ENCODE measurements at places on chromosomes 16 and 17.

GRCh38 chr16:52819405-52819804, 233.3 kb downstream of the CHD9NB start:
- H3K4me1 ChIP-seq = no peaks in the 10 kb centered on the region
- no peak overlapping the region for H3K4me3 ChIP-seq
- H3K27ac ChIP-seq = no peak overlapping the region
- H3K36me3 ChIP-seq = no peaks in the 10 kb centered on the region
- DNase-seq = no peak

DNA sequence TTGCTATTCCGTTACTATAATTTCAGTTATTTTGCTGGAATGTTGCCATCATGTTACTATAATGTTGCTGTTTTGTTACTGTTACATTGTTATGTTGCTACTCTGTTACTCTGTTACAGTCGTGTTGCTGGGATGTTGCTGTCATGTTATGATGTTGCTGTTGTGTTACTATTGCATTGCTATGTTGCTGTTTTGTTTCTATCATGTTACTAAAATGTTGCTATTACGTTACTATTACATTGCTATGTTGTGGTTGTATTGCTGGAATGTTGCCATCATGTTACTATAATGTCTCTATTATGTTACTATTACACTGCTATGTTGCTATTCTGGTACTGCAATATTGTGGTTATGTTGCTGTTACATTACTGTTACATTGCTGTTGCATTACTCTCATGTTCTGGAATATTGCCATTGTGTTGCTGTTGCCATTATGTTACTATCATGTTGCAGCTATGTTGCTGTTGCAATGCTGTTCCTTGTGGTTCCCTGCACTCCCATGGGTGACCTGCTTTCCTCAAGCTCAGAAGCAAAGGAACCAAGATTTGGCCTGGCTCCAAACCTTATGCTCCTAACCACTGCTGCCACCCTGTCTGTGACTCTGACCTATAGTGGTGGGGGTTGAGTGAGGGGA, 64.4 kb downstream of the ABCC6 start:
- no peak for DNase-seq
- H3K4me3 ChIP-seq = no peak overlapping the region
- no peak overlapping the region for H3K27ac ChIP-seq
- no peaks in the 10 kb centered on the region for H3K27me3 ChIP-seq

- no peak overlapping the region for H3K27ac ChIP-seq
- no peak for DNase-seq
- no peaks in the 10 kb centered on the region for H3K4me1 ChIP-seq
These were observed 22.7 kb downstream of the BCO1 start for GRCh38 chr16:81261049-81261648.

GRCh38 chr16:54911079-54911478, 19.6 kb upstream of the IRX5 start:
- H3K4me3 ChIP-seq = no peak overlapping the region
- no peak overlapping the region for H3K27ac ChIP-seq
- no peak for DNase-seq
- no peaks in the 10 kb centered on the region for H3K36me3 ChIP-seq
- no peaks in the 10 kb centered on the region for H3K4me1 ChIP-seq

GRCh38 chr17:39026980-39027451, 59.8 kb upstream of the FBXO47 start:
- H3K27ac ChIP-seq = no peak overlapping the region
- peak; percentile 12 for DNase-seq
- peak overlapping the region; percentile 7 for H3K4me3 ChIP-seq
- peaks cover 10% of the 10 kb centered on the region for H3K4me1 ChIP-seq
- H3K36me3 ChIP-seq = no peaks in the 10 kb centered on the region

DNA sequence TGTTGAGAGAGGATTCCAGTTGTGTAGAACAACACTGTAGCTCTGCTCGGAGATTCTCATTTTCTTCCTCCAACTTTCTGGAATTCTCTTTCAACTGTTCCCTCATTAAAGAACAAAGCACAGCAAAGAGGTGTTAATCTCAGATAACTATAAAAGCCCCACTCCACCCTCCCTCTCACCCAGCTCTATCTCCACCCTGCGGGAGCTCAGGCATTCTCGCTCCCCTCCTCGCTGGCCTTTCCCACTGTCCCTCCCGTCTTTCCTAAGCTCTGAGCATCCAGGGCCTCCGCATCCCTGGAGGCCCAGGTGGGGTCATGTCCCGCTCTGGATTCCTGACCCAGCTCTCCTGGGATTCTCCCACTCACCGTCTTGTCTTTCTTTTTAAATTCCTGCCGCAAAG, 35.1 kb downstream of the DHX38 start:
- H3K36me3 ChIP-seq = no peaks in the 10 kb centered on the region
- no peak overlapping the region for H3K27ac ChIP-seq
- peaks cover 8% of the 10 kb centered on the region for H3K4me1 ChIP-seq

- no peaks in the 10 kb centered on the region for H3K4me1 ChIP-seq
- H3K27me3 ChIP-seq = peaks cover 3% of the 10 kb centered on the region
- DNase-seq = no peak
- no peak overlapping the region for H3K4me3 ChIP-seq
- H3K27ac ChIP-seq = no peak overlapping the region
These were observed 137.1 kb downstream of the CYB561 start for GRCh38 chr17:63309021-63309420.

- peaks cover 94% of the 10 kb centered on the region for H3K4me1 ChIP-seq
- H3K4me3 ChIP-seq = no peak overlapping the region
- H3K36me3 ChIP-seq = peaks cover 2% of the 10 kb centered on the region
- no peak for DNase-seq
These were observed 107.0 kb downstream of the ANKRD11 start for GRCh38 chr16:89383095-89384003.

GRCh38 chr17:81417049-81417878, 22.0 kb downstream of the BAHCC1 start:
- H3K4me3 ChIP-seq = no peak overlapping the region
- no peaks in the 10 kb centered on the region for H3K36me3 ChIP-seq
- H3K27ac ChIP-seq = no peak overlapping the region
- H3K27me3 ChIP-seq = peaks cover 84% of the 10 kb centered on the region
- no peak for DNase-seq
- H3K4me1 ChIP-seq = peaks cover 25% of the 10 kb centered on the region

- no peaks in the 10 kb centered on the region for H3K4me1 ChIP-seq
- H3K36me3 ChIP-seq = no peaks in the 10 kb centered on the region
- H3K27ac ChIP-seq = no peak overlapping the region
- H3K4me3 ChIP-seq = no peak overlapping the region
- no peak for DNase-seq
These were observed 112.5 kb upstream of the HLF start for GRCh38 chr17:55152236-55152635.

GRCh38 chr16:81371106-81371505, 56.3 kb downstream of the GAN start:
- no peaks in the 10 kb centered on the region for H3K27me3 ChIP-seq
- peaks cover 30% of the 10 kb centered on the region for H3K36me3 ChIP-seq
- no peak for DNase-seq
- no peak overlapping the region for H3K4me3 ChIP-seq
- H3K27ac ChIP-seq = no peak overlapping the region

DNA sequence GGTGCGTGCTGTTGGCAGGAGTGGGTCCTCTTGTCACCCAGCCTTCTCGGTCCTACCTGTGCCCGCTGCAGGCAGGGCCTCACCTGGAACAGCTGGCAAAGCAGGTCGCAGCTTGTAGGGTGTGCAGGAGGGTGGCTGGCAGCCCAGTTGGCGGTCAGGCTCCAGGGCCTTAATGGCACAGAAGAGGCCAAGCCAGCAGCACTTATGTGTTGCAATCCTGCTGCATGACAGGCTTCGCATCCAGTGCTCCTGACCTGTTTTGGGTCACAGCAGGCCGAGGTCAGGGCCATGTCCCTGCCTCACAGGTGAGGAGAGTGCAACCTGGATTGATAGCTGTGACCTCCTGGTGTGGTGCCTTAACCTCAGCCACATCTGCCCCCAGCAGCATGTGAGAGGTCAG, 31.9 kb downstream of the ZC3H18 start:
- H3K36me3 ChIP-seq = peaks cover 33% of the 10 kb centered on the region
- H3K27me3 ChIP-seq = no peaks in the 10 kb centered on the region
- no peak overlapping the region for H3K4me3 ChIP-seq
- no peaks in the 10 kb centered on the region for H3K4me1 ChIP-seq
- H3K27ac ChIP-seq = no peak overlapping the region

DNA sequence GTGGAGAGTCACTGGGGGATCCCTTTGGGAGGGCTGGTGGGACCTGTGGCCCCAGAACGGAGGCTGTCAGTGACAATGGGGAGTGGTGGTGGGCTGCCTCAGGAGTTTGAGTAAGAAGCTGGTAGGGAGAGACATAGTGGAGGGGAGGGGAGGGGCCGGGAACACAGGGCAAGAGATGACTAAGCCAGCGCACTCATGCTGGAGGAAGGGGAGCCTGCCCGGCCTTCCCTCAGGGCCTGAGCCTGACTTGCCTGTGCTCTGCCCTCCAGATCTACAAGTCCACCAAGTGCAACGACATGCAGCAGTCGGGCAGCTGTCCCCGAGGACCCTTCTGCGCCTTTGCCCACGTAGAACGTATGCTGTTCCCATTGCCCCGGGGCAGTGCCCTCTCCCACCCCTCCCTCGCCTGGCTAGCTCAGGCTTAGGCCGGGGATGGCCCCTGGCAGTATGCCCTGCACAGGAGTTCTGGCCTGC, 29.3 kb downstream of the UNC13D start:
- H3K27ac ChIP-seq = no peak overlapping the region
- DNase-seq = no peak
- H3K36me3 ChIP-seq = peaks cover 85% of the 10 kb centered on the region
- H3K4me1 ChIP-seq = no peaks in the 10 kb centered on the region
- H3K27me3 ChIP-seq = no peaks in the 10 kb centered on the region

DNA sequence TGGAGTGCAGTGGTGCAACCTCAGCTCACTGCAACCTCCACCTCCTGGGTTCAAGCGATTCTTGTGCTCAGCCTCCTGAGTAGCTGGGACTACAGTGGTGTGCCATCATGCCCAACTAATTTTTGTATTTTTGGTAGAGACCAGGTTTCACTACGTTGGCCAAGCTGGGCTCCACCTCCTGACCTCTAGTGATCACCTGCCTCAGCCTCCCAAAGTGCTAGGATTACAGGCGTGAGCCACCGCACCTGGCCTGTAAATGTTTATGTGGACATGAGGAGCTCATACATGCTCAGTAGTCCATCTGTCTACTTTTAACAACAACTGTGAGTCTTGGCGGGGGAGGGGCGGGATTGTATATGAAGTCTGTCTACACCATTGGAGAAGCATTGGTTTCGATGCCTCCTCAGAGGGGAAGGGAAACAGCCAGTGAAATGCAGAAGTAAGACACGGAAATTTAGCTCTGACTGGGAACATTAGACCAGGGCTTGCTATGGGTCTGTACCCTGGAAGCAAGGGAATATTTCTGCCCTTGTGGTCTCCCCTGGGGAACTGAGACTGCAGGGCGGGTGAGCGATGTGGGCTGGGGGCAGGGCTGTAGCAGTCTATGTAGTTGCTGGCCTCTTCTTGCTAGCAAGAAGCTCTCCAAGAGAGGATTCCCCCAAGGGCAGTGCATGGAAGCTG, 9.3 kb downstream of the NUBP1 start:
- H3K27me3 ChIP-seq = no peaks in the 10 kb centered on the region
- H3K27ac ChIP-seq = no peak overlapping the region
- no peak overlapping the region for H3K4me3 ChIP-seq

All from T-cell (primary cell).